ENCODE measurements at places on chromosomes 2 and 18.

- DNase-seq = no peak
These were observed 416.1 kb downstream of the ZNF521 start for GRCh38 chr18:24935896-24936295.

GRCh38 chr2:213285404-213285803, 1.1 kb downstream of the SPAG16 start:
- DNase-seq = no peak

DNA sequence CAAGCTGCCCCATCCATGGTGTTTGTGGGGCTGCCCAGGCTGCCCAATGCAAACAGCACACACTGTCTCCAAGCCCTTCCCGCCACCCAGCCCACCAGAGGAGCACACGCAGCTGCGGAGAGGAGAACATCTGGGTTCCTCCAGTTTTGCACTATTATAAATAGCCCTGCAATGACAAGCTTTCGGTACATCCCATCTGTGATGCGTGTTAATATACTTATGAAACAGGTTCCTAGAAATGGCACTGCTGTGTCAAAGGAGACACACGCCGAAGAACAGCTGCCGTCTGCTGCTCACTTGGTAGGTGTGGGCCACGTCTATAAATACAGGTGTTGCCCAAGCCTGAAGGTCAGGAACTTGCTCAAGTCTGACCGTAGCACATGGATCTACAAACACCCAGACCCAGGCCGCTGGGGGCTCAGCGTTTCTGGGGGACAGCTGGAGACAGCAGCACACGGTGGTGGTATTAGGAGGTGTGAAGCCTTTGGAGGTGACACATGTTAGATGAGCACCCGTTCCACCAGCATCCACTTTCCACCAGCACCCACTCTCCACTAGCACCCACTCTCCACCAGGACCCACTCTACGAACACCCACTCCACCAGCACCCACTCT, 34.3 kb downstream of the PXDN start:
- DNase-seq = no peak

DNA sequence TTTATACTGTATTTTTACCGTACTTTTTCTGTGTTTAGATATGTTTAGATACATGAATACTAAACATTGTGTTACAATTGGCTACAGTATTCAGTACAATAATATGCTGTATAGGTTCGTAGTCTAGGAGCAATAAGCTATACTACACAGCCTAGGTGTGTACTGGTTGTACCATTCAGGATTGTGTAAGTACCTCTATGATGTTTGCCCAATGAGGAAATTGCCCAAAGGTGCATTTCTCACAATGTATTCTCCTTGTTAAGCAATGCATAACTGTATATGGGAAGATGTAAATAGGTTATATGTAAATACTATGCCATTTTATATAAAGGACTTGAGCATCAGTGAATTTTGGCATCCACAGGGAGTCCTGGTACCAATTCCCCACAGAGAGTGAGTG, 10.7 kb downstream of the EIF2AK2 start:
- DNase-seq = no peak

GRCh38 chr2:235168174-235168979, 216.6 kb downstream of the SH3BP4 start:
- peak; percentile 4 for DNase-seq

DNA sequence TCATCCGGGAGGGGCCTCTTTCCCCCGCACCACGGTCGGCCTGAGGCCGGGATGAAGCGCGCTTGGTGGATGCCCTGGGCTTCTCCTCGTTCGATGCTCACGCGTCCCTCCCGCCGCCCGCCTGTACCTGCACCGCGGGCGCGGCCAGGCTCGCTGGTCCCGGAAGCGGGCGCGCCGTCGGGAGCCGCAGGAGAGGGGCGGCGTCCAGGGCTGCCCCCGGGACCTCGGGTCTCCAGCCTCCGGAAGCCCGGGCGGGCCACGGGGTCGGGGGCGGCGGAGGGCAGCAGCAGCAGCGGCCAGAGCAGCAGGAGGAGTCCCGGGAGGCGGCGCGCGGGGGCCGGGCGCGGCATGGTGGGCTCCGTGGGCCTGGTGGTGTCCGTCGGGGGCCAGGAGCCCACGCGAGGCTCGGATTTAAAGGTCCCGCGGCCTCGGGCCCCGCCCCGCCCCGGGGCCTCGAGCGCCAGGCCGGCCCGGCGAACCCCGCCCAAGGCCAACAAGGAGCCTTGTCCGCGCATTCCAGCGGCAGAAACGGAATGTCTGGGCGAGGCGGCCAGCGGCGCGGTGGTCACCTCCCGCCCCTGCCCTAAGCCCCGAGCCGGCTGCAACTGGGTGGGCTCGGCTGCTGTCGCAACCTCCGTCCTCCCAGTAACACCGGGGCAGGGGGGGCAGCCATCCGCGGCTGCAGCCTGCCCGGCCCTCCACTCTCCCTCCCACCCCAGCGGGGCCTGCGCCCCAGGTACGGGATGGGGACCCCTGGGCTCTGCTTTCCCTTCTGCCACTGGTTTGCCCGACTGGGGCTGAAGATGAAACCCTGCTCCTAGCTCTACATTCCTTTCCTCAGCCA, at the start of gene MATN3:
TSS of gene MATN3 (minus strand) at position 387 of the 844 bp plus-strand sequence. CDS start at position 350, 37 bp downstream.
- peak; percentile 65 for DNase-seq

GRCh38 chr18:60910534-60910933, 422.7 kb upstream of the CDH20 start:
- peak; percentile 15 for DNase-seq

GRCh38 chr2:225842939-225843338, 443.4 kb downstream of the NYAP2 start:
- DNase-seq = peak; percentile 54

Measured in GM23248 (cell line).